ENCODE measurements at places on chromosomes 3 and 15. TPM values are rescaled to one million over a fixed set of nuclear protein-coding genes. Genes with fewer than 3 reads are reported as not detected.

Gene TTLL13
- not detected for total RNA-seq

Gene GRM2
- not detected for total RNA-seq

Gene FSD2
- not detected for total RNA-seq

Gene MESP2
- 1.1 TPM for total RNA-seq

Measured in subcutaneous preadipocyte (primary cell).